Placental pericyte (primary cell): ENCODE measurements at places on chromosomes 5 and 9. TPM values are rescaled to one million over a fixed set of nuclear protein-coding genes. Genes with fewer than 3 reads are reported as not detected.

EPB41L4A gene
- 0.22 and 0.29 TPM in 2 replicates for total RNA-seq

ARSI gene
- total RNA-seq: 28.2 and 54.7 TPM in 2 replicates

PDE6A gene
- total RNA-seq: not detected in 2 replicates

CTXN3 gene
- not detected in 2 replicates for total RNA-seq
